Right renal cortex interstitium (tissue), 3 donors: ENCODE measurements at places on chromosomes 2 and 18.

DNA sequence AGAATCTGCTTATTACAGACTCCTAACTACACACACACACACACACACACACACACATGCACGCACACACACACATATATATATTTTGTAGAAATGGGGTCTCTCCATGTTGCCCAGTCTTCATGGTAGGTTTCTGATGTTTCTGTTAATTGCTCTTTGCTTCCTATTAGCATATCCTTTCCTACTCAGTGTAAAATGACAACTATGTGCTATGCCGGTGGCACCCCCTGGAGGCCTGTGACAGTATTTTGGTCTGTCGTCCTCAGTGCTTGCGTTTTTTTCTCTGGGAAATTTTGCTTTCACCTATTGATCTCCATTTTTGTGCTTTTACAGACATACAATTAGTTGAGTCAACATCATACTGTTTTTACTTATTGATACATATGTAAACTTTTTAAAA is 322.1 kb downstream of the LRRTM1 start:
- DNase-seq = no peak

DNA sequence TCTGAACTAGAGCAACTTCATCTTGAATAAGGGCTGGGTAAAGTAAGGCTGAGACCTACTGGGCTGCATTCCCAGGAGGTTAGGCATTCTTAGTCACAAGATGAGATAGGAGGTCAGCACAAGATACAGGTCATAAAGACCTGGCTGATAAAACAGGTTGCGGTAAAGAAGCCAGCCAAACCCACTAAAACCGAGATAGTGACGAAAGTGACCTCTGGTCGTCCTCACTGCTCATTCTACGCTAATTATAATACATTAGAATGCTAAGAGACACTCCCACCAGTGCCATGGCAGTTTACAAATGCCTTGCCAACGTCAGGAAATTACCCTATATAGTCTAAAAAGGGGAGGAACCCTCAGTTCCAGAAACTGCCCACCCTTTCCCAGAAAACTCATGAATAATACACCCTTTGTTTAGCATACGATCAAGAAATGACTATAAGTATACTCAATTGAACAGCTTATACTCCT is 109.1 kb downstream of the FIGN start:
- no peak for DNase-seq

DNA sequence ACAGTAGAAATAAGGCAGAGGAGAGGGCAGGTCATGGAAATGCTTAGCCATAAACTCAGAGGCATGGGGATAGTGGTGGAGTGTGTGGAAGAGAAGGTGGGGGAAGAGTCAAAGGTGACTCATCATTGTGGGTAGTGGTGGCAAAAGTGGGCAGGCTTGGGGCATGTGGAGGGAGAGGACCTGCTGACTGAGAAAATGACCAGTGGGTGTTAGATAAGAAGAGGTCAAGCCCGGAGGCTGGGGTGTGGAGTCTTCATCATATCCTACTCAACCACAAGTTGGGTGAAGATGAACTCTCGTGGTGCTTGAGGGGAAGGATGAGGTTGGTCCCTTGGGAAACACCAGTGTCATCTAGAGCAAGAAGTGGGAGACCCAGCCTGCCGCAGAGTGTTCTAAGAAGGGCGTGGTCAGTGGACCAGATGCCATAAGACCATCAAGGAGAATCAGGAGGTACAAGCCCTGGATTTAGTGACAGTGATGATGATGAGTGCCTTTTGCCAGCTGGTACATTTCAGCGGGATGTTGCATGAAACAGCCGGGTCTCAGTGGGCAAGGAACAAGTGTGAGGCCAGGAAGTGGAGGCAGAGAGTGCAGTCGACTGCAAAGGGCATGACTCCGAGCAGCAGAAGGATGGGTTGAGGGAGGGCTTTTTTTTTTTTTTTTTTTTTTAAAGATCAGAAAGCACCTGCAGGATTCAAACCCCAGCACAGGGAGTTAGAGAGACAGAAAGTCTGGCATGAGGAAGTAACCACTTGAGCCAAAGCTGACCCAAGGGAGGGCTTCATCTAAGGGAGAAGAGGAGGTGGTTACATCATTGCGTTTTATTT is 122.6 kb upstream of the SPRED2 start:
- no peak for DNase-seq

- DNase-seq = peak; percentile 19
Observed at GRCh38 chr2:187499941-187500532, 52.0 kb upstream of the CALCRL start.

DNA sequence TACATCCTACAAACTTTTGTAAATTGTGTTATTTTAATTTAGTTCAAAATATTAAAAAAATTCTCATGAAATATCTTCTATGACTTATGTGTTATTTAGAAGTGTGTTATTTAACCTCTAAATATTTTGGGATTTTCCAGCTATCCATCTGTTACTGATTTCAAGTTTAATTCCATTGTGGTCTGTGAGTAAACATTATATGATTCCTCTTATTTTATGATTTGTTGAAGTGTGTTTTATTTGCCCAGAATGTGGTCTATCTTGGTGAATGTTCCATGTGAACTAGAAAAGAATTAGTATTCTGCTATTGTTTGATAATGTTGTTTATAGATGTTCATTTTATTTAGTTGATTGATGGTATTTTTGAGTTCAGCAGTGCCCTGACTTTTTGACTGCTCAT is 136.0 kb downstream of the ZNF804A start:
- no peak for DNase-seq

- no peak for DNase-seq
Observed at GRCh38 chr2:141523199-141523598, 607.6 kb downstream of the LRP1B start.

DNA sequence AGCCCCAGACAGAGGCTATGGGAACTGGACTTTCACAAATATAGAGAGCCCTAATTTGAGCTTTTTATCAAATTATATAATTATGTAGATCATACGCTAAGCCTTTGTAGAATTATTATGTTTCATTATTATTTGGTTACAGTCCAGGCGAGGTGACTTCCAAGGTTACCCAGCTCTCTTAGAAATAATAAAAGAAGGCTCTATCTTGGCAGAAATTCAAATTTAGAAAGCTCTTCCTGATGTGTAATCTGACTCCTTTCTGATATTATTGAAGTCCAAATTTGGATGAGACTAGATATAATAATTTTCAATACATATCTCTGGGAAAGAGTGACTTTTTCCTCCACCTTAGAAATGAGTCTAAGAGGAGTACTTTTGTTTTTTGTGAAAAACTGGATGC is 4.8 kb upstream of the SLC38A11 start:
- no peak for DNase-seq

DNA sequence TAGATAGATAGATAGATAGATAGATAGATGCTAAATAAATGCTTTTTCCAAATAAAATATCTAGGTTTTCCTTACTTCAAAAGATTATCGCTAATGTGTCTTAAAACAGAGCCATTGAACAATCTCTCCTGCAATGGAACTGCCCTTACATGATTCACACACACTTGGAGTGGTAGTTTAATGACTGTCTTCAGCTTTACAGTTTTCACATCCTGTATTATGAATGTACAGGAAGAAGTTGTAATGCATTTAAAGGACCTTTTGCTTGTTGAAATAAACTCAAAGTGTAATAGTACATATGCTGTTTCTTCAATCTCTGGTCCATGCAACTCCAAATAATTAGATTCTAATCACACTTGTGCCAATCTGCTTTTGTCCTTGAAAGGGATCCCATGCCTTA is 797.6 kb upstream of the CDH2 start:
- no peak for DNase-seq

- no peak for DNase-seq
Observed at GRCh38 chr2:3727397-3728045, 24.1 kb downstream of the DCDC2C start.

DNA sequence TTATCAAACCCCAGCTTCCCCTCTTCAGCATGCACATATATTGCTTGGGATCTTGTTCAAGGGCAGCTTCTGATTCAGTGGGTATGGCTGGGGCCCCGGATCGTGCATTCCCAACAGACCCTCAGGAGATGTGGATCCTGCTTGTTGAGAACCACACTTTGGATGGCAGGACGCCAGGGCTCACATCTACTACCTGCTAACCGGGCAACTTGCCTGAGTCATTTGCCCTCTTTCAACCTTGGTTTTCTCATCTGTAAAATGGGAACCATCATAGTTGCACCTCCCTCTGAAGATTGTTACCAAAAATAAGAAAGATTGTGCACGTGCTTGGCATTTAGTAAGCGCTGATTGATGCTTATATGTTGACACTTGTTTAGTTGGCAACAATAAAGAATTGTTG is 154.6 kb downstream of the ACKR3 start:
- DNase-seq = no peak

DNA sequence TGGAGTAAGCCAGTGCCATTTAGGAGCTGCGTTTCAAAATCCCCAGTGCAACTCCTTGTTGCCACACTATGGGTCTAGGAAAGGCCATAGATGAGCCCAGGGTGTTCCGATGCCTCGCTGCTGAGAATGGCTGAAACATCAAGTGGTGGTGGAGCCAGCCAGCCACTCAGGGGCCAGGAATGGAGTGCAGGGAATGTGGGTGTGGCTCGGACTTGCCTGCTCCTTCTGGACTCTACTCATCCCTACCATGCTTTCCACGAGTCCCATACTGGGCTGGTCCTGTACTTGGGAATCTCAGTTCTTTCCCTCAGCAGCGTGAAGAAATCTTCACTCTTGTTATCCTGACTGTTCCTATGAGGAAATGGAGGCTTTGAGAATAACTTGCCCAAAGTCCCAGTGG is 143.5 kb downstream of the INSIG2 start:
- DNase-seq = no peak

- no peak for DNase-seq
Observed at GRCh38 chr2:209322905-209323512, 100.8 kb upstream of the MAP2 start.

GRCh38 chr18:76495006-76495370 is at the start of gene ZNF516:
Gene ZNF516, minus strand, starts transcription at chr18:76495242. Its CDS starts 52,188 bp downstream, at chr18:76443054.
- DNase-seq = no peak

- no peak for DNase-seq
Observed at GRCh38 chr2:46951290-46952064, 35.9 kb upstream of the MCFD2 start.

DNA sequence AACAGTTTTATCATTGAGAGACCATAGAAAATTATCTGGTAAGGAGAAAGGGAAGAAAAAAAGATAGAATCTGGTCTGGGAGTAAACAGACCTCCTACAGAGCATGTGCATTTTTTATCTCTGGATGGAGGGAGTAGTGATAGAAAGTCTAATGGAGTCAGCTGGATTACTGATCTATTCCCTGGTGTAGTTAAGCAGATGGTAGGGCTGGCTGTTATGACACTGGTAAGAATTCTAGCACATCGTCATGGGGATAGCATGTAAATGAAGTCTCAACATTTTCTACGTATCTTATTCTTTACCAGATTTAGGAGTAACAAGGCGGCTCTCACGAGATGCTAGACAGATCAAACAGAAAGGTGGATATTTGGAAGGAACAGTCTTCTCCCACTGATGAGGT is 407.4 kb downstream of the NRXN1 start:
- DNase-seq = no peak

GRCh38 chr18:44602845-44603244 is 77.8 kb upstream of the SETBP1 start:
- DNase-seq = no peak

DNA sequence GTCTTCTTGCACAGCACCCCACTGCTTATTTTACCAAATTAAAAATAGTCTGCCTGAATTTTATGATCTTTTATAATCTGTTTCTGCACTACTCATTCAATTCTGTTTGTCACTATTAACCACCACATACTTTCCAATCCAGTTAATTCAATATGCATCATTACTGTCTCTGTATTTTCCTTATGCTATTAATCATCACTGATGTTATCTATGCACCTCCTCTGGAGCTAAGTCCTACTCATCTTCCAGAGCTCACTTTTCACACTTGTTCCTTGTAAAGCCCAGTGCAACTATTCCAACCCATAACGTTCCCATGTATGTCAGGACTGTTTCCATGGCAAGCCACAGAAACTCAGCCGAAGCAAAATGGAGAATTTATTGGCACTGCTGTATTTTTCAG is 713.6 kb downstream of the PLCL1 start:
- no peak for DNase-seq

GRCh38 chr2:25707927-25708590 is 34.7 kb upstream of the DTNB start:
- DNase-seq = no peak

DNA sequence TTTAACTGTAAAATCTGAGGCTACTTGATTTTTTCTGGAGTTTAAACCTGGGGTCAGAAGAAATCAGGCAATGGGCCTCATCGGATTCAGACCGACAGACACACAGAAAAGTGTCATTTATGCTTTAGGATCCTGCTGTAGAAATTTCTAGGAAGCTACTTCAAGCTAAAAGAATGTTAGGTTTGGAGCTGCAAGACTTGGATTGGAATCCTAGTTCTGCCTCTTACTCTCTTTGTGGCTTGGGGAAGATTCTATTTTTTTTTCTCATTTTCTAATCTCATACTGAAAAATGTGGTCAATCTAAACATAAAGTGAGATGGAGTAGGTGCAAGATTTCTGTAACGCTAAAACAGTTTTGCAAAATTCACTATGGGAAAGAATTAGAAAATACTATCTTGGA is 48.8 kb upstream of the KCNE4 start:
- DNase-seq = no peak

GRCh38 chr2:172991031-172991430 is 84.6 kb upstream of the MAP3K20 start:
- no peak for DNase-seq

DNA sequence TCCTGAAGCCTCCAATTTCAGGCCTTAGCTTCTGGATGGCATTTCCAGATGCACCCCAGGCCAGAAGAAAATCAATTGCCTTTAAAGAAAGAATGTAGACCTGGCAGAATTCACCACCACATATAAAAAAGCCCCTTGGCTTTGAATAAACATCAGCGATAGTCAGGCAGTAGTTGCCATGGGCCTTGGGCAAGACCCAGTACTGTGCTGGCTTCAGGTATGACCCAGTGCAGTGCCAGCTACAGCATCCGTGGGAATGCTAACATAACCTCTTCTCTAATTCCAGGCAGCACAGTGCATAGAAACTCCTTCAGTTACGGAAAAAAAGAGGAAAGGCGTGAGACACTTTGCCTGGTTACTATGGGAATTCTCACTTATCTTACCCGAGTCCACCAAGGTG is 539.6 kb upstream of the LRRTM4 start:
- no peak for DNase-seq

DNA sequence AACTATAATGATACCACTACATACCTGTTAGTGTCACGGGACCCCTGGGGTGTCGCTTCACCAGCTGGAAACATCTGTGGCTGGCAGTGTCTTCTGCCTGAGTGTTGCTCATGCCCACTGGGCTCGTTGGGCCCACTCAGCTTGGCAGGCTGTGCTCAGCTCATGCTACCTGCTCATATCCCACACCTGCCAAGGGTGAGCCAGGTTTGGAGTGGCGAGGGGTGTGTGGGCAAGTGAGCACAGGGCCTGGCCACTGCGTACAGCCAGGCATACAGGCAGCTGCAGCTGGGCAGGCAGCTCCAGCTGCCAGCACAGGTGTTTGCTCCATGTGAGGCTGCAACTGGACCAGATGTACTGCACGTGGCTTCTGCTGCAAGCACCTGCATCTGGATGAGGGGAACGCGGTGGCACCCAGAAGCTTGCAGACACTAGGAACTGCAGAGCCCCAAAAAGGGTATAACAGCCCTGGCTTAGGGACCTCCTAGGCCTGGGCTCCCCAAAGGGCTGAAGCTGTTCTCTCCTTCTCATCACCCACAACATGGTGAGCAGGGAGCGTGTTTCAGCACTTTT is 70.1 kb downstream of the SUCLG1 start:
- DNase-seq = no peak
